Cardiac muscle cell (in vitro differentiated cells and primary cell): ENCODE measurements at places on chromosomes 3 and 15.

DNA sequence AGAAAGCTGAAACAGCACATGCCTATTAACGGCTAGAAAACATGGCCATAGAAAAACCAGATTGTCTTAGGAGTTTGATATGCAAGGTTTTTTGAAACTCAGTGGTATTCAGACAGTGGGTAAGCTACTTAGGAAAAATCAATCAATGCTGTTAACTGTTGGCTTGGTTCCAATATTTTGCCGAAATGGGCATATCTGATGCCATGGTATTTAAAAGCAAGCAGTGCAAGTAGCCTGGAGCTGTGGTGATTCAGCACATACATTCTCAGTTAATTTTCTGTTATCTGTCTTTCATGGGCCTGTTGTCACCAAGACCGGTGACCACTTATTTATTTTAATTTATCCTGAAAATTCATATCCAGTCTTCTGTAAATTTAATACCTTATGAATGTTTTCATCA lies 17.3 kb upstream of the SUCNR1 start:
- no peak for DNase-seq

DNA sequence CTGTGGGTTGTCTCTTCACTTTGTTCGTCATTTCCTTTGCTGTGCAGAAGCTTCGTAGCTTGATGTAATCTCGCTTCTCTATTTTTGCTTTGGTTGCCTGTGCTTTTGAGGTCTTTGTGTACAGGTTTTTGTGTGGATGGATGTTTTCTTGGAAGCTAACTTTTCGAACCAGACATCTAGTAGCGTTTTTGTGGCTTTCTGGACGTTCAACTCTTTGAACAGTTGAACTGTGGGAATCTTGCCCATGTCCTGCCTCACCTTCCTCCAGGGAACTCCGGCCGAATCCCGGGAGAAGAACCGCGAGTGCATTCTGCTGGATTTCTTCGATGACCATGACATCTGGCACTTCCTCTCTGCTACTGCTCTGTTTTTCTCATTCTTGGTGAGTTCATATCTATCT lies 70.6 kb downstream of the USF3 start:
- DNase-seq, result no peak

GRCh38 chr3:119222391-119222790 lies 18.3 kb downstream of the B4GALT4 start:
- peak; percentile 39 for DNase-seq

GRCh38 chr3:74510261-74510818 lies 104.1 kb downstream of the CNTN3 start:
- no peak for DNase-seq

DNA sequence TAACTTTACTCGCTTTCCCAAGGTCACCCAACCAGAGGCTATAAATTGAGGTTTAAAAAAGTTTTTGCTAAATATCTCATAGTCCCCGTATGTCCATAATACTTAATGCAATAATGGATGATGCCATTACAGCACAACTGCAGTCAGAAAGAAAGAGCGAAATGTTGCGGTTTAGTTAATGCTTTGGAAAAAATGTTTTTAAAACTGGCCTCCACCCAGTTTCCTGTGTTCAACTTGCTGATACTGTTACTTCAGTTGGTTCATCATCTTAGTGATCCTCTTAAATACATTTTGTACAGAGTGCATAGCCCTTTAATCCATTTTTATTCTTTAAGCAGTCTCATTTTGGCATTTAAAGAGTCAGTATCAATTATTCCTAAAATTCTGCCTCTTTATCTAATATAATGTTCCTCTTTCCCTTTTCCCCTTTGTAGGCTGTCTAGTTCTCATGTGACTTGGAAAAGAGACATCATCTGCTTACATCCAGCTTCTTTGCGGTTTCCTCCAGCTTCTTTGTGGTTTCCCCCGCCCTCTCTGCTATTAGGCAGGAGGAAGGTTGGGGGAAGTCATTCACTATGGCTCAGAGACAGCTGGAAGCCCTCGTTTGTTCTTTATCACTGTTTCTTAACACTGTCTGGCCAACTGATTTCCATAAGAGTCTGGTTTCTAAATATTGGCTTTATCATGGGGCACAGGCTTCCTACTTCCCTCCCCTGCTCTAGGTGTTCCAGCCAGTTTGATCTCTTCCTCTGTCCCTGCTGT lies 154.3 kb downstream of the GOLIM4 start:
- DNase-seq, result peak; percentile 98

- no peak for DNase-seq
These were observed 41.6 kb downstream of the GSK3B start for GRCh38 chr3:120052677-120053076.

GRCh38 chr15:99438224-99438585 lies 127.6 kb upstream of the MEF2A start:
- no peak for DNase-seq

DNA sequence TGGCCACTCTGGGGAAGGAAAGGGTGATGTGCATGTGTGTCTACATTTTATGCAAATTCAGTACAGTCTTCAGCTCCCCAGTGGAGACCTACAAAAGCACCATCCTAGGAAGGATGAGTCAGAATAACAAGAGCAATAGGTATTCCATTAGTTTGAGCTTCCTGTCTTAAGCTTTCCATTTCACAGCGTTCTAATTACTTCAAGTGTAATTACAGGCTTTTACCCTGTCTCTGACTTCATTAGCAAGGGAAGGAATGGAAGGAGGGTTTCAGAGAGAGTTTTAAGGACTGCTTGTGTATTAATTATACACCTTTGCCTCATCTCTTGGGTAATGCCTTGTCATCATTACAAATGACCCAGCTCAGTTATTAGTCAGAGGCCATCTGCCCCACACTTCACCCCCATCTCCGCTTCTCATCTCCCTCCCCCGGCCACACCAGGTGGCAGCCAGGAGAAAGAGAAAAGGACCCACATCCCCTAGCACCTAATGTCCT lies 202.8 kb upstream of the MRPL3 start:
- no peak for DNase-seq

DNA sequence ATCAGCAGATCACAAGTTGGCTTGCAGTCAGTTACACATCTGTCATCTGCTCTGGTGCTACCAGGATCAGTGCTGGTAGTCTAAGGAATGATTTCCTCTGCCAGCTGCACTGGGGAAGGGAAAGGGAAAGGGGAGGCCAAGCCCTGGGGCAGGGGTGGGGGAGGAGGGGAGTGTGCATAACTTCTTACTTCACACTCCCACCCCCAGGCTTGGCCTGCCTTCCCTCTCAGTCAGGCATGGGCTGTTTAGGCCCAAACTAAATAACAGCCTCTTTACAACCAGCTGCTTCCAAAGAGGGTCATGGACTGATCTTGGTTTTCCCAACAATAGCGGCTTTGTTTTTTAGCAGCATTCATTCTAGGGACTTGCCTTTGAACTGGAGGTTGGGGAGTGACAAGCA lies 86.1 kb upstream of the PSMD6 start:
- peak; percentile 36 for DNase-seq

DNA sequence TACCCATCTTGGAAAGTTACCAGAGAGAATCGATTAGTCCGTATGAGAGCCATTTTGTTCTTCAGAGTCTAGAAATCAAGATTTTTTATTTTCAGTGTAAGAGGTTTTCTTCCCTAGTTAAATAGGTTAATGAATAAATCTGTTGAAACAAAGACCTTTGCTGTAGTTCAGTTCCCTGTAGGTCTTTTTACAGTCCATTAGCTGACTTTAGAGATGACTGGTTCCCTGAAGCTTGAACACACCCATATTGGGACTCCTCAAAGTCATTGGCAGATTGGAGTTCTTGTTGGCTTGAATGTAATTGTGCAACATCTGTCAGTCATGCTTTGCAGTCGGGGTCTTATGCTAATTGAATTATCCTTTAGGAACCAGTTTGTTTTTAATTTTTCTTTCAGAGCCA lies 45.3 kb downstream of the SEMA6D start:
- DNase-seq, result no peak

- DNase-seq, result peak; percentile 23
These were observed 55.2 kb upstream of the TRAK1 start for GRCh38 chr3:42035816-42036482.

DNA sequence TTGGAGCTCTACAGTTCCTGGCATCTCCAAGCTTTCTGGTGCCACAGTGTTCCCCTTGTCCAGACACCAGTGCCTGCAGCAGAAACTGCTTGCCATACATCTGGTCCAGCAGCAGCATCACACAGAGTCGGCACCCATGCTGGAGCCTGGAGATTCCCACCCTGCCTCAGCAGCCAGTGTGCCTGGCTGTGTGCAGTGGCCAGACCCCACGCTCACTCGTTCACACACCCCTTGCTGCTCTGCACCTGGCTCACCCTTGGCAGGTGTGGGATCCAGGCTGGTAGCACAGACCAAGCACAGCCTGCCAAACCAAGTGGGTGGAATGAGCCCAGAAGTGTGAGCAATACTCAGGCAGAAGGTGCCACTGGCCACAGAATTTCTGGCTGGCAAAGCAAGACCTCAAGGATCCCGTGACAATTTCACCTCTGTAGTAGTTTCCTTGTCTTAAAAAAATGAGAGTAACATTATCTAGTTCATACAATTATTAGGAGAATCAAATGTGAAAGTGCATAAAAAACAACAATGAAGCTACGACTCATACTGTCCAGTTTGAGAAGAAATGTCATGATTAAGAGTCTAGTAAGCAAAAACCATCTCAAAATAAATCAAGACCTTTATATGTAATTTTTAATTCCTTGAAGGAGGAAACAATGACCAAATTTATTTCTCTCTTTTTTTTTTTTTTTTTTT lies 22.9 kb upstream of the ZBED2 start:
- DNase-seq, result no peak

GRCh38 chr3:157116017-157116416 lies 43.9 kb downstream of the CCNL1 start:
- no peak for DNase-seq

GRCh38 chr3:10627884-10628572 lies 122.6 kb upstream of the ATP2B2 start:
- no peak for DNase-seq

GRCh38 chr3:45992133-45992729 lies 3.4 kb downstream of the FYCO1 start:
- no peak for DNase-seq

DNA sequence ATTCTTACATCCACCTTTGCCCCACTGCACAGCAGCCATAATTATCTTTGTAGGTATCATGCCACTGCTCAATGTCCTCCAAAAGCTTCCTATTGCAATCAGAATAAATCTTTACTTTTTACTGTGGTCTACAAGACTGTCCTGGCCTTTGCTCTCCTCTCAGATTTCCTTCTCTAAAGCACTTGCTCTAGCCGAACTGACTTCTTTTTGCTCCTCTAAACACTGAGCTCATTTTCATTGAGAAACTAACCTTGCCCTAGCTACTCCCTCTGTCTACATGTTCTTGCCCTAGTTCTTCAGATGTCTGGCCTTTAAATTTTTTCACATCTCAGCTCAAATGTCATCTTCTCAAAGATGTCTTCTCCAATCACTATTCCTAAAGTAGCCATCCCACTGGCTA lies 342.8 kb downstream of the TBC1D5 start:
- no peak for DNase-seq

DNA sequence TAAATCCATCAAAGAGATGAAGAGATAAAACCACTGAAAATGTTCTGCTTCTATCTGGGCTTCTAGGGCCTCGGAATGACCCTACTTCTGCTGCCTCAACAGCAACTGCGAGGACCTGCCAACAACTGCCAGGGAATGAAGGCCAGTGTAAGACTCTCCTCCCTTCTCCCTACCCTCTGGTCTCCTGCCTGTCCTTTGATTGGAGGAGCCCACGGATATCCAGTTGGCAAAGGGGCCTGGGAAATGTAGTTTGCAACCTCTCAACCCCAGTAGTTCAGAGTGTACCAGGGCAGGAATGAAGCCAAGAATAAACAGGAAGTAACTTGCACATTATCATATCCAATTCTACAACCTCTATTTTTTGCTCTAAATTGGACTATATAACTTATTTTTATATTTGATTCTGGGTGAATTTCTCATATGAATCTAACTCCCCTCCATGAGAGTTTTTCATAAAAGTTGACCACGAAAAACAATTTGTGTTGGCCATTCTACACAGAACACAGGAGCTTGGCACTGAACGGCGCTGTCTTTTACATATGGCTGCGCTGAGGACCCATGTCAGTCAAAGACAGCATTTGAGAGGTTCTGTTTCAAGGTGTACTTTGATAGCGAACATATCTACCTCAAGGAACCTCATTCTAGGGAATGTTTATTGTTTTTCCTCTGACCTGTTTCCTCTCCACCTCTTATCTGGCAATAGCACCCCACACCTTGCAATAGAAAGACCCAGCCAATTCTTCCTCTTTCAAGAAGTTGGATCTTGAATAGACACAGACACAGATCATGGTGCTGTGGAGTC lies 91.1 kb upstream of the RNF7 start:
- peak; percentile 85 for DNase-seq

- no peak for DNase-seq
These were observed 208.6 kb upstream of the TOPAZ1 start for GRCh38 chr3:44033123-44033522.

GRCh38 chr15:66894986-66895780 lies 170.2 kb upstream of the SMAD3 start:
- DNase-seq, result no peak

DNA sequence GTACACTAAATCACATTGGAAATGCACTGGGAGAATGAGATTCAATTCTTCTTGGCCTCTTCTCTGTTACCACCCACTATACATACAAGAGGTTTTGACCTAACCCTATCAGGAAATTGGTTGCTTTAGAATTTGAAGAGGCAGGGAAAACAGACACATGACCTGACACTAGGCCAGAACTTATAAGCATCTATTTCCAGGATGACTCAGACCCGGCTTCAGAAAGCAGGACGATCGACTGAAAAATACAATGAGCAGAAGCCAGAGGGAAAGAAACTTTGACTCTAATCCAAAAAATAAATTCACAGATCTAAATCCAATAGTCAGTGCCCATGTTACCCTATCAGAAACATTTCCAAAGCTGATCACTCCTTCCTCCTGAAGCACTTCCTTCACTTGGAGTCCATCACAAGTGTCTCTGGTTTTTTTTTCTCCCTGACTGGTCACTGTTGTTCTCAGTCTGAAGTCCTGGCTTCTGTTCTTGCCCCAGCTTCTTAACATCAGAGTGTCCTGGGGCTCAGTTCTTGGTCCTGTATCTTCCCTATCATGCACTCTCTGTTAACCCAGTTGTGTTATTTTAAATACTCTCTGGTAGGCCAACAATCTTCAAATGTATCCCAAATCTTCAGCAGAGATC lies 133.6 kb downstream of the P2RY1 start:
- no peak for DNase-seq

DNA sequence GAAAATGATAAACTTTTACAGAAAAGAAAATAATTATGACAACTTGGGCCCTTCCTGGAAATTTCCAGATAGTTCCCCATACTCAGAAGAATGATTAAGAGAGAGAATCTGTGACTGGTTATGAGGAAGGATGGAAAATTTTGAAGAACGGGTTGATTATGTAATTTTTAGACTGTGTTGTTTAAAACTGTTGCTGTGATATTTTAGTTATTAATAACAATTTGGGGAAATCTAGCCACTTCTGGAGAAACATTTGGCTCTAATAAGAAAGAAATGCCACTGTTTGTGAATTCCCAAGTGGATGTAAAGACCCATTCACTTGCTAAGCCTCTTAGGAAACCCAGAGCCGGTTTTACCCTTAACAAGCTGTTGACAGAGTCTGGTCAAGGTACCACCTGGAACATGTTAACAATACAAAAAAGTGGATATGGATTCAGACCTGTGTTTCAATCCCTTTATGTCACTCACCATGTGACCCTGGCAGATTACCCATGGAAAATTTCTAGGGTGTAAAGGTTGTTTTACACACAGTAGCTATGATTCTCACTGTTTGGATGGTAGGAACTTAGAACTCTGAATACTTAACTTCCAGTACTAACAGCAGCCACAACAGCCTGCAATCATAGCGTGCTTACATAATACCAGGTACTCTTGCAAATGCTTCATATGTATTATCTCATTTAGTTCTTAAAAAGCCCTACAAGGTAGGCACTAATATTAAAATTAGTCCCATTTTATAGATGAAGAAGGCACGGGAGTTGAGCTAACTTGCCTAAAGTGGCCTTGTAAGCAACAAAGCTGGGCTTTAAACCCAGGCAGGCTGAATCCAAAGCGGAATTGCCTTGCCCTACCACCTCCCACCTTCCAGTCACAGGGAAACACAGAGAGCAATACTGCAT lies 32.0 kb downstream of the ZBTB38 start:
- DNase-seq, result peak; percentile 42
